Forelimb muscle (tissue), 1 donor: ENCODE measurements at places on chromosomes 1 and 21. TPM values are rescaled to one million over a fixed set of nuclear protein-coding genes. Genes with fewer than 3 reads are reported as not detected.

GRCh38 chr1:63983391-63984256 is 209.8 kb downstream of the ROR1 start:
- DNase-seq, result no peak

DNA sequence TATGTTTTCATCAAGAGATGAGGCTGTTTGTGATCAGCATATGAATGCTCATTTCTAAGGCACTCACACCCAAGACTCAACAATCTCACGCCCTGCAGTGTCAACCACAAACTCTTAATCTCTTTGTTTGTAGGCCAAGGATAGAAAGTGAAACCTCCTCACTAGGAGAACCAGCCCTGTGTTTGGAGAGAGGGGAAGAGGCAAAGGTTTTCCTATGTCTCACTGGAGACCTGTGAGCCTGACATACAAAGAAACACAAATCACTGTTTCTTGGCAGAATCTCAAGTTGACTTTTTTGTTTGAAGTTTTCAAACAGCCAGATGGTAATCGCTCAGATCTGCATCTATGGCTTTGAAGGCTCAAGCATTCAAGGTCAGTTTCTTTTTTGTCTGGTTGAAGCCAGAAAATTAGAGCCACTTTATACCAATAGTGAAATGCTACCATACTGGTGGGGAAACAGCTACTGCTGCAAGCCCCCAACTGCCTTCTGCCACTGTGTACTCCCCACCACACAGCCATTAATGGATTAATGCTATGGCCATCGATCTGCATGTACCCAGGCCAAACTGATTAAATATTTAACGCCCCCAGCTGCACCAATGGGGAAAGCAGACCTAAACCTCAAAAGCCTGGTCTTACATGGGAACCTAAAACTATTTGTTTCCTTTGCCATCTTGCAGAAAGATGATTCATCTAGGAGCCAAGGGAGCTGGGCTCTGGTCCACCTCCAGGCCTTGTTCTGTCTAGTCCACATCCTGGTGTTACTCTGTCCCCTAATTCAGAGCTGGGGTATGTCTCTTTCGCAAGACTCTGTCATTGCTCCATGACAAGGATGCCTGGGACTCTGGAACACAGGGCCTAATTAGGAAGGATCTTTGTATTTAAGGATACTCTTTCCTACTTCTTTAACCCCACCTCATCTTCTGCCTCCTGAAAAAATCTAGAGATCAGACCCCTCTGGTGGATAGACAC is 16.3 kb downstream of the PDZK1 start:
- DNase-seq, result no peak

DNA sequence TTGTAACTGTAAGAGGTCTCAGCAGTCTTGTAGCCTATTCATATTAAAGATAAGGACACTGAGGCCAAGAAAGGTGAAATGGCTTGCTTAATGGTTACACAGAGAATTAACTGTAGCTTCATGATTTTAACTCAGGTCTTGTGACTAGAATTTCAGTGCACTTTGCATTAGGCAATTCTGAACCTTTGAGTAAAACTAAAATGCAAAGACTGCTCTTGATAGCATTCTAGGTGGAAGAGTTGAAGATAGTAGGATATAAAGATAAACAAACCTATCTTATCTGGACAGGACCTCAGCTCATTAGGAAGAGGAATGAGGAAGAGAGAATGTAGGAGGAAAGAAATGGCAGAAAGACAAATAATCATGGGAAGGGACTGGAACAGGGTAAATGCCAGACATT is 68.6 kb upstream of the RGL1 start:
- DNase-seq, result no peak

DNA sequence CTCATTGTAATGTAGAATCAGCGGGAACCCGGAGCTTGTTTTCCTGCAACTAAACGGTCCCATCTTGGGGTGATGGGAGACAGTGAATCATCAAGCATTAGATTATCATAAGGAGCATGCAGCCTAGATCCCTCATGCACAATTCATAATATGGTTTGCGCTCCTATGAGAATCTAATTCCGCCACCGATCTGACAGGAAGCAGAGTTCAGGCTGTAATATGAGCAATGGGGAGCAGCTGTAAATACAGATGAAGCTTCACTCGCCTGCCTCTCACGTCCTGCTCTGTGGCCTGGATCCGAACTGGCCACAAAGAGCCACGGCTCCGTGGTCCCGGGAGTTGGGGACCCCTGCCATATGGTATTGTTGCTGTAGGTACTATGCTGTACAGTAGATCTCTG is 1.6 kb downstream of the IFI44 start:
- peak; percentile 11 for DNase-seq

GRCh38 chr21:38766987-38767722 is 38.6 kb upstream of the ETS2 start:
- DNase-seq, result no peak

DNA sequence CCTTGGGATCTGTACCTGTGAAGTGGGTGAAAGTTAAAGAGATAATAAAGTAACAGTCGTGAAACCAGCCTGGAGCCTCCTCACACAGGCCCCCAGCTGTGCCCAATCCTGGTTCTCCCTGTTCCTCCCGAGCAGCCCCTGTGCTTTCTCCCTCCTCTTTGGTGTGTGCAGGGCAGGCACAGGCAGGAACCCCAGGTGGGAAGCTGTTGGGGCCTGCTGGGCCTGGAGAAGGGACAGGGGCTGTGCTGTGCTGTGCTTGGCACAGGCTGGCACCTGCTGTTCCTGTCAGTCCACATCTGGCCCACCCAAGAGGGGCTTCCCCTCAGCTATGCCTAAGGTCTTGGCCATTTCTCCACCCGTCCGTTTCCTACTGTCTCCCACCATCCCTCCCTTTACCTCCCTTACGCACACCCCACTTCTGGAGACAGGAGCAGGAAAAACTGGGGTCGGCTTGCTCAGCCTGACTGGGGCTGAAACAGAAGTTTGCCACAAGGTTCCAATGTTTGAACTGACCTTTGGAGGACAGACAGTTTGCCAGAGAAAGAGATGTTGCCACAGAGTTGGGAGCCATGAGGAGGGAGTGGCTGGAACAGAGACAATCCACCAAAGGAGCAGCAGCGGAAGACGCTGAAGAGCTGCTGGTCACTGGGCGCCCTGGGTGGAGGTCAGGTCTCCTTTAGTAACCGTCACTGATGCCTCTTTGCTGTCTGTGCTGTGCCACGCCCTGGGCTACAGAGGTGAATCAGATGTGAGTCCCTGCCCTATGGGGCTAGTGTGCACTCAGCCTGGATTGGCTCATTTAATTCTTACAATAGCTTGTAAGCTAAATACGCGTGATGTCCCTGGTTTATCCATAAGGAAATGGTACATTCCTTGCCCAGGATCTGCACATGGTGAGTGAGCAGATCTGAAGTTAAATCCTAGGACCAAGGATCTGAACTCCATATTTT is 18.8 kb upstream of the ARTN start:
- DNase-seq, result no peak

DNA sequence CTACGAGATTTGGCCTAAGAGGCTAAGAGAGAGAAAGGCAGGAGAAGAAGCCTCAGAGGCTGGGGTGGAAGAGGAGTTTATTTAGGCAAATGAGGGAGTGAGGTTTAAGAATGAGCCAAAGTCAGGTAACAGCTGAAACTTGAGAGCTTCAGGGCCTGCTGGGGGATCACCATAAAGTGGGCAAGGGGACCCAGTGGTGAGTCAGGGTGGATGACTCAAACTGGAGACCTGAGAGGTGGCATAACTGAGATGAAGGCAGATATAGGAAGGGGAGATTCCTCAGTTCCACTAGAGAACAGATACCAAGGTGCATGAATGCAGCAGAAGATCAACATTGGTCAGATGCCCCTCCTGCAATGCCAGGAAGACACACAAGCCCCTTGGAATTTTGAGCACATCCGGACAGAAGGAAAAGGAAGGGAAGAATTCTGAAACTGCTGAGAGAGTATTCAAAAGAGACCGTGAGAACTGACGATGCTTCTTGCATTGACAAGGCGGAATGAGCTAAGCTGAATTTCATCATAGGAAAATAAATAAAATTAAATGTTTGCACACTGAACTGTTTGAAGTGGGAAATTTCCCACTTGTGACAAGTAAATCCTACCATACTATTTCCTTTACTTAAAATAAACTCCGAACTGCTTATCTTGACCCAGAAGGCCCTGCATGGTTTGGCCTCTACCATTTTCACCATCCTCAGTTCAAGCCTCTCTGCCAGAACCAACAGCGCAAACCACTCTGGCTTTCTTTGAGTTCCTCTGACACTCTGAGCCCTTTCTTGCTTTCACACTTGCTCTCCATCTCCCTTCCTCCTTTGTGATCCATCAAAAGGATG is 94.1 kb downstream of the NMNAT2 start:
- DNase-seq, result no peak

GRCh38 chr1:154859151-154859785 is 10.8 kb downstream of the KCNN3 start:
- no peak for DNase-seq

GRCh38 chr1:245829826-245830225 is 675.0 kb downstream of the KIF26B start:
- no peak for DNase-seq

DNA sequence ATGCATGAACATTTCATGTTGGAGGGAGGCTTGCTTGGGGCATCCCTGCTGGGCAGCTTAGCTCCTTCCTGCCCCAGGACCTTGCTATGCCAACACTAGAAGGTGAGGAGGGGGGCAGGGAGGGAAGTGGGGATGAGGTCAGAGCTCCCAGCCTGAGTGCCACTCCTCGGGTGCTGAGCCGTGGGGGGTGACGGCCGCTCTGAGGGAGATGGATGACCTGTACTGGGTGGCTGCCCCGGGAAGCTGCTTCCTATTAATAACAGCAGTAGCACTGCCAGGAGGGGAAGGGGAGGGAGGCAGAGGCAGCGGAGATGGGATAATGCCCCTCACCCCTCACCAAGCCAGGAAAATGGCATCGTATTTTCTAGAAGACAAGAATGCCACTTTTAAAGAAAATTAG is 60.6 kb downstream of the UBIAD1 start:
- DNase-seq, result no peak

DNA sequence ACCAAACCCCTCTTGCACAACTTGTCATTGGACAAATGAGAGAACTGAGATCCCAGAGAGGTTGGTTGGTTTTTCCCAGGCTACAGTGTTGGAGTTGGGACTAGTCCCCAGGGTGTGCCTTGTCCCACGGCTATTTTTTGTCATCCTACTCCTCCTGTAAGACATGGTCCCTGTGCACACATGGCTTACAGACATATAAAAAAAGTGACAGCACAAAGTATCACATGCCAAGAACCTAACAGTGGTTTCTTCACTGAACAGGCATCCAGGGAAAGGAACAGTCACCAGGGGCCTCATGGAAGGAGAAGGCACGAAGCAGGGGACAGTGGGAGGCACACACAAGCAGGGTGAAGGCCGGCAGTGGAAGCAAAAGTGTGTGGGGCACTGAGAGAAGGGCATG is 36.5 kb downstream of the SERBP1 start:
- no peak for DNase-seq

DNA sequence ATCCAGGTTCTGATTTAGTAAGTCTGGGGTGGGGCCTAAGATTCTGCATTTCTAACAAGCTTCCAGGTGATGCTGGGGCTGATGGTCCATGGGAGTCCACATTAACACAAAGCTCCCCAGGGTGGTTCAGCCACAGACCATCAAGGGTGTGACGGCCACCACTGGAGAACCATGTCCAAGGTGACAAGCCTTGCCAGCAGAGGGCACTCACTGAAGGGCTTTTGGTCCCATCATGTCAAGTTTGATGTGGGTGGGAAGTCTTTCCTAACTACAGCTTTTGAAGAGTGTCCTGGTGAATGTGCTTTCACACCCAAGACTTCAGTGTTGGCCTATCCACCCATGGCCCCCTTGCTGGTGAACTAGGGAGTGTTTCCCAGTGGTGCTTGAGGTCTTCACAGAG is 67.1 kb downstream of the UBE2T start:
- DNase-seq, result no peak

DNA sequence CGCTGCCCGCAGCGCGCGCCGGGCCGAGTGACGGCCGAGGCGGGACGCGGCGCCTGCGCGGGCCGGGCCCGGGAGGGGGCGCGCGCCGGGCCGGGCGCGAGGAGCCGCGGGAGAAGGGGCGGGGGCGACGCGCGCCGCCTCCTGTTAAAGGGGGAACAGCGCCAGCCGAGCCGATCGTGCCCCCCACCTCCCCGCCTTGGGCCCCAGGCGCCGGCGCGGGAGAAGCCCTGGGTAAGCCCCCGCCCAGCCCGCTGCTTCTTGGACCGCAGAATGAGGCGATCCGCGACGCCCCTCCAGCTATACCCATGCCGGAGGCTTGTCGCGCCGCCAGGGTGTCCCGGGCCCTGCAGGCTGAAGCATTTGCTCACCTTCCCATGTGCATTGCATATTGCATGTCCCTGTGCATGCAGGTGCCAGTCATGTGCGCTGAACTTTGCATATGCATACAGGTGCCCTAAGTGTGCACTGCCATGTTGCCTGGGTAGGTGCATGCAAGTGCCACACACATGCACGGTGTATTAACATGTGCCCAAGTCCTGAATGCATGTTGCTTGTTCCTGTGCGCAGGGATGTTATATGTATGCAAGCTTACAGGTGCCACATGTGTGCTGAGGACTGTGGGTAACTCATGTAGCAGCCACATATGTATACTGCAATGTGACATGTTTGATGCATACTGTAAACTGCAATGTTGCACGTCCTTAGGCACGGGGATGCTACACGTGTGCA is at the start of gene ADGRB2:
Gene ADGRB2, minus strand, starts transcription at position 29 of the 729 bp plus-strand sequence. CDS start 7,119 bp downstream, outside the sequence.
- no peak for DNase-seq

DNA sequence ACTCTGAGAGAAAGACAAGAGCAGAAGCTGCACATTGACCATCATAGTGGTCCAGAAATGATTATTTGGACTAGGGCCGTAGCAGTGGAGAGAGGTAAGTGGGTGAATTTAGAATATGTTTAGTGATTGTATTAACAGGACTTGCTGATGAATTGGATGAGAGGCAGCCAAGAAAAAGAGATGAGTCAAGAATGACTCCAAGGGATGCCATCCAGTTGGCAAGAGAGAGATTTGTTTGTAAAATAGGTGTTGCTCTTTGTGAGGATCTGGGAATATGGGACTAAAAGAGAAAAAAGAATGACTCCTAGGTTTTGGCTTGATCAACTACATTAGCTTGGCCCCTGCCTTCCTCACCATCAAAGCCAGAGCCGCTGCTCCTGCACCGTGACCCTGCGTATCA is 54.2 kb upstream of the ARTN start:
- DNase-seq, result no peak

- no peak for DNase-seq
Observed at GRCh38 chr1:151344291-151344690, 2.8 kb downstream of the RFX5 start.

GRCh38 chr1:7557301-7557891 is 213.7 kb upstream of the VAMP3 start:
- DNase-seq, result no peak

- DNase-seq, result no peak
Observed at GRCh38 chr1:33195556-33195955, 13.7 kb upstream of the TRIM62 start.

The GAS5 gene
- 658 TPM for polyA plus RNA-seq

The HCRTR1 gene
- polyA plus RNA-seq, result 0.25 TPM

The SPATA1 gene
- polyA plus RNA-seq, result 1.9 TPM

The CENPF gene
- 27.5 TPM for polyA plus RNA-seq

The AQP10 gene
- not detected for polyA plus RNA-seq

The CRYAA gene
- polyA plus RNA-seq, result not detected

The ACKR1 gene
- polyA plus RNA-seq, result 3.0 TPM

The UBASH3A gene
- polyA plus RNA-seq, result 0.11 TPM

The TRIM67 gene
- 0.08 TPM for polyA plus RNA-seq

The OLIG2 gene
- not detected for polyA plus RNA-seq

The CADM3 gene
- 0.47 TPM for polyA plus RNA-seq

The ZYG11B gene
- 37.4 TPM for polyA plus RNA-seq

The TFF1 gene
- polyA plus RNA-seq, result not detected
